ENCODE measurements at places on chromosomes 13 and 19.
A peak's percentile ranks its signal among the peaks of the same experiment; 100 is the strongest.

DNA sequence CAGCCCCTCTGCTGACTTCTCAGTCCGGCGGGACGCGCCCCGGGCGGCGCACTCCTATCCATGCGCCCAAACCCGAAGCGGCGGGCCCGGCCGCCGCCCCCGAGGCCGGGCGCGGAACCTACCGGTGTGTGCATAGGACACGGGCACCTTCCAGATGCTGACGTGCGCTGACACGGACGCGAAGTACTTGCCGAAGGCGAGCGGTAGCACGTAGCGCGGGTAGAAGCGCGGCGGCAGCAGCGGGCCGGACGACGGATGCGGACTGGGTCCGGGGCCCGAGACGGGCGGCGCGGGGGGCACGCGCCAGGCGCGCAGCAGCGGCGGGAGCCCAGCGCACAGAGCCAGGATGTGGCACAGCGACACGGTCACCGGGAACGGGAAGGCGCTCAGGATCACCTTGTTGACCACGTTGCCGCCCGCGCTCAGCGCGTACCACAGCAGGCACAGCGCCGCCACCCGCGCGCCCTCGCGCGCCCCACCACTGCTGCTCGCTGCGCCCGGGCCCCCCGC is 338 bp downstream of the SLC35E1 start:
- DNase-seq: no peak

DNA sequence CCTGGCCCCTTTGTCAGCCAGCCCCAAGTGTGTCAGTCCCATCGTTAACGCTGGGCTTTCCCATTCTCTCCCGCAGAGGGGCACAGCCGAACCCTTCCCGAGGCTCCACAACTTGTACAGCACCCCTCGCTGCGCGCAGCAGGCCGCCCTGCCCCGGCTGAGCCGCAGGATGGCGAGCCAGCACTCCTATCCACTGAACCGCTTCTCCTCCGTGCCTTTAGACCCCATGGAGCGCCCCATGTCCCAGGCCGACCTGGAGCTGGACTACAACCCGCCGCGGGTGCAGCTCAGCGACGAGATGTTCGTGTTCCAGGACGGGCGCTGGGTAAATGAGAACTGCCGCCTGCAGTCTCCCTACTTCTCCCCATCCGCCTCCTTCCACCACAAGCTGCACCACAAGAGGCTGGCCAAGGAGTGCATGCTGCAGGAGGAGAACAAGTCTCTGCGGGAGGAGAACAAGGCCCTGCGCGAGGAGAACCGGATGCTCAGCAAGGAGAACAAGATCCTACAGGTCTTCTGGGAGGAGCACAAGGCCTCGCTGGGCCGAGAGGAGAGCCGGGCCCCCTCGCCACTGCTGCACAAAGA is 11.1 kb downstream of the CBY2 start:
- DNase-seq: no peak

- peak; percentile 67 for DNase-seq
Observed at GRCh38 chr13:64248371-64249065, 2832.9 kb upstream of the PCDH20 start.

DNA sequence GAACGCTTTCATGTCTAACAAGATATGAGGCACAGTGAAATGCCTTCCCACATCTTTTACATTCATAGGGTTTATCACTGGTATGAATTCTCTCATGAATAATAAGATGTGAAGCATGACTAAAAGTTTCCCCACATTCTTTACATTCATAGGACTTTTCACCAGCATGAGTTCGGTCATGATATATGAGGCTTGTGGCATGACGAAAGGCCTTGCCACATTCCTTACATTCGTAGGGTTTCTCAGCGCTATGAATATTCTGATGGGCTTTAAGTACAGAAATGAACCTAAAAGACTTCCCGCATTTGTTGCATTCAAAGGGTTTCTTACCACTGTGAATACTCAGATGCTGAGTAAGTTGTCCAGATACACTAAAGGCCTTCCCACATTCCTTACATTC is 21.3 kb downstream of the ZNF607 start:
- DNase-seq: peak; percentile 24

- DNase-seq: no peak
Observed at GRCh38 chr19:4570402-4570801, 10.9 kb upstream of the SEMA6B start.

Data from fibroblast of skin of abdomen (primary cell).